Glutamatergic neuron (in vitro differentiated cells): ENCODE measurements at places on chromosomes 16 and 17. TPM values are rescaled to one million over a fixed set of nuclear protein-coding genes. Genes with fewer than 3 reads are reported as not detected.

- no peak for DNase-seq
Observed at GRCh38 chr17:41296846-41297245, 5.8 kb downstream of the KRTAP29-1 start.

Gene SALL1
- total RNA-seq: 35.7 TPM

Gene SLX4
- 14.1 TPM for total RNA-seq

GRCh38 chr16:86531191-86531545 lies 20.8 kb downstream of the FOXF1 start:
- DNase-seq: no peak

Gene SGCA
- 1.3 TPM for total RNA-seq

Gene TSR1
- total RNA-seq: 25.6 TPM

- no peak for DNase-seq
Observed at GRCh38 chr17:10051112-10051511, 146.0 kb upstream of the RCVRN start.

Gene CCL2
- not detected for total RNA-seq

Gene PDIA2
- total RNA-seq: 11.8 TPM

DNA sequence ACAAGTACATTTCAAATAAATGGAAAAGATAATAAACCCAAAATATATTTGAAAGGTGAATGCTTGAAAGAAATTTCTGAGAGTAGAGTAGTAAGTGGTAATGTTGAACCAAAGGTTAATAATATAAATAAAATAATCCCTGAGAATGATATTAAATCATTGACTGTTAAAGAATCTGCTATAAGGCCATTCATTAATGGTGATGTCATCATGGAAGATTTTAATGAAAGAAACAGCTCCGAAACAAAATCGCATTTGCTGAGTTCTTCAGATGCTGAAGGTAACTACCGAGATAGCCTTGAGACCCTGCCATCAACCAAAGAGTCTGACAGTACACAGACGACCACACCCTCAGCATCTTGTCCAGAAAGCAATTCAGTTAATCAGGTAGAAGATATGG lies 84.2 kb downstream of the C17orf58 start:
- no peak for DNase-seq

Gene KRT28
- total RNA-seq: not detected

Gene SLC38A8
- not detected for total RNA-seq

- DNase-seq: no peak
Observed at GRCh38 chr16:51510416-51510815, 359.3 kb upstream of the SALL1 start.

DNA sequence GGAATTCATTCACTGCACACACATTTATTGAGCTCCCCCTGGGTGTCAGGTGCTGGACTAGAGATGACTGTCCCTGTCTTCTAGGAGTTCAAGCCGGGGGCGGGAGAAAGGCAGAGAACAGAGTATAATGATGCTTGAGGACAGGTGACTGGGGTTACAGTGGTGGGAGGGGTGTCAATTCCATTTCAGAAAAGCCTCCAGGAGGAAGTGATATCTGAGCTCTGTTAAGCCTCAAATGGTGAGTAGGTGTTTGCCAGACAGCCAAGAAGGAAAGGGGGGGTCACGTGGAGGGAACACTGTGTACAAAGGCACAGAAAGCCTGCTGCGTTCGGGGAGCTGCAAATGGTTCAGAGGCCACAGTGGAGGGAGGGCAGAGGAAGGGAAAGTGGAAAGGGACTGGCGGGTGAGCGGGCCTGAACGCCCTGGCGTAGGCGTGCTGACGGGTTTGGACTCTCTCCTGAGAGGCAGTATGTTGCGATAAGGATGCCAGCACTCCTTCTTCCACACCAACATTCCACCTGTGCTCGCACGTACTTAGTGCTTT lies 9.7 kb upstream of the NXPH3 start:
- DNase-seq: no peak

DNA sequence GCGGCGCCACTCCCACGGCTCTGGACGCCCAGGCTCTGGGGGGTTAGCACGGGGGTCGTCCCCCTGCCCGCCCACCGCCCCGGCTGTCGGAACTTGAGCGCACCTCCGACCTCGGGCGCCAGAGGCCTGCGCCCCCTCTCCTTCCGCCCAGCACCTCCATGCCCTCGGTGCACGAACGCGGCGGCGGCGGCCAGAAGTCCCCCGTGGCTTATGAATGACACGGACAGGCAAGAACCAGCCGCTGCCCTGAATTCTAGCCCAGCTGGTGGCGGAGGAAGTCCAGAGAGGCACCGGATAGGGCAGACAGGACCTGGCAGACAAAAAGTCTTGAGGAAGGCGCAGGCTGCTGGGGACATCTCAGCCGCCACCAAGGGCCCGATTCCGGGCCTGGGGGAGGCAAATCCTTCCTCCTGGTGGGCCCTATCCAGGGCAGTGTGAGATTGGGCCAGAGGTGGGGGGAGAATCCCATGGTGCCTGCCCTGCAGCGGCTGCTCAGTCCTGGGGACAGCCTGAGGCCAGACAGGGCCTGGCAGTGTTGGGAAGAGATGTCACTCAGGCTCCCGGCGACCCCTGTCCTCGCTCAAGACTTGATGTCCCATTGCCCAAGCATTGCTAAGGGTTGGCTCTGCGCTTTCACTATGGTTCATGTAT lies 897 bp upstream of the CYGB start:
- DNase-seq: no peak

GRCh38 chr16:82936941-82937551 lies 310.3 kb downstream of the CDH13 start:
- DNase-seq: no peak

- no peak for DNase-seq
Observed at GRCh38 chr17:45867702-45868101, 23.0 kb downstream of the SPPL2C start.

DNA sequence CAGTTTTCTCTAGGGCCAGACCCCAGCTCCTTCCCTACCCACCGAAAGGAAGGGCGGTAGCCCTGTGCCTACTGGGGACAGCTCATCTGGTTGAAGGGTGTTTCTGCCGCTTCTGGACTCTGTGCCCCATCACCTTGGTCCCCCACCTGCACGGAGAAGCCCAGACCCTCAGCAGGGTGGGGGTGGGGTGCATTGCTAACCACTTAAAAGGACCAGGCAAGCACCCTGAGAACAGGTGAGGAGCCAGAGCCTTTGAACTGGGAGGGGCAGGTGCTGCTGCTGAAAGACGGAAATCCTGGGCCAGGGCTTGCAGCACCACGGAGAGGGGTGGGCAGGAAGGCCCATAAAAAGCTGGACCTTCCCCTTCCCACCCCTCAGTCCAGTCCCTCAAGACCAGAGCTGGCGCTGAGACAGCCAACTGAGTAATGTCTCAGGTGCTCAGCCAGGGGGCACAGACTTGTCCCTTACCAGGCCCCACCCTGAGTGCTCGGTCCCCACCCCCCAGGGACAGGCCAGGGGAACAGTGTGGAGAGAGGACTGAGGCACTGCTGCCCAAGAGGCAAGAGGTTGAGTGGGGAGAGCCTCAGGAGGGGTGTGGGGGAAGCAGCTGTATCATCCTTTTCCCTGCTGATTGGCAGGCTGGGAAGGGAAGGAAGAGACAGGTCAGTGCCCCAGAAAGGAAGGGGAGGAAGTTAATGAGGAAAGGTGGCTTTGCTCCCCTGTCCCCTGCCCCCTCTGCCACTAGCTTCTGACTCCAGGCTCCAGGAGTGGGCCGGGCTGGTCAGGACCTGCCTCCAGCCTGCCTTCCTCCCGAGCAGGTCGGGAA lies 10.9 kb upstream of the SP2 start:
- no peak for DNase-seq

- DNase-seq: no peak
Observed at GRCh38 chr16:22727285-22728166, 86.4 kb upstream of the HS3ST2 start.

- no peak for DNase-seq
Observed at GRCh38 chr17:7356756-7357155, 1.8 kb downstream of the TMEM95 start.

GRCh38 chr16:15725641-15726240 lies 75.7 kb downstream of the NDE1 start:
- DNase-seq: no peak

Gene TAX1BP3
- 91.4 TPM for total RNA-seq

DNA sequence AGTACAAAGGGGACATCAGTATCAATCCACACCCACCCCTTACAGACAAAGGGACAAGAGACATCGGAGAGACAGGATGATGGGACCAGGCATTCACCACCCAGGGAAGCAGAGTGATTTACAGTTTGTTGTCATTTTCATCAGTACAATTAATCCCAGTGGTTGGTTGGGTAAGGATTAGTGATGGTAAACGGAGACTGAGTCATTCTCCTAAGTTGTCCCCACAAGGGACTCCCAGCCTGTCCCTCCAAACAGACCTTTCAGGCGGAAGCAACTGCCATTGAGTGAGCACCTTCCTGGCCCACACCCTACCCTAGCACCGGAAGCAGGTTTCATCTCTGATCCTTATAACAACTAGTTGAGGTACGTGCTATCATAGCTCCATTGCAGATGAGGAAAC lies 11.2 kb downstream of the PPL start:
- DNase-seq: no peak

DNA sequence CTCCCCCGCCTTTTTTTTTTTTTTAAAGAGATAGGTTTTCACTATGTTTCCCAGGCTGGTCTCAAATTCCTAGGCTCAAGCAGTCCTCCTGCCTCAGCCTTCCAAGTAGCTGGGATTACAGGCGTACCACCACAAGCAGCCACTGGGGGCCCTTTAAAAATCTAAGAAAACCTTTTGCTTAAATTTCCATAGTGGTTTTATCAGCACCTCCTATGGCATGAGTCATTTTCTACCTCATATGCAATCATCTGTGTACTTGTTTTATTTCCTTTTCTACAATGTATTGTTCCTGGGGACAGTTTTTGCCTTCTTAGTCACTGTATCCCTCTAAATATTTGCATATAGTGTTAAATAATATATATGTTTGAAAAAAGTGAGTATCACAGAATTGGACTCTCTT lies 29.2 kb downstream of the GNA13 start:
- no peak for DNase-seq

Gene C16orf96
- 0.83 TPM for total RNA-seq

DNA sequence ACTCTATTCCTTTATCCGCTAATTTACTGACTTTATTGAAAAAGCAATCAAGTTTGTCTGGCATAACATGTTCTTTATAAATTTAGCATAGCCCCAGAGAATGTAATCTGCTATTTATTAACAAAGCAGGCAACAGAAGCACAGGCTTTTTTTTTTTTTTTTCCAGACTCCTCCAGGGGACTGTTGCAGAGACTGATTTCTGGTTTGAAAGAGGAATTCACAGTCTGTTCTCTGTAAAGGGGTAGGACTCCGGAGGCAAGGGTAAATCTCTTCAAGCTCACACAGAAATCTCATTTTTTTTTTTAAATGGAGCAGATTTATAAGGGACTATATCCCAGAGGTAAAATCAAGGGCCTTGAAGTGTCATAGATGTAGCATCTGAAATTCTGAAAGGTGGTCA lies 1386.5 kb upstream of the CDH8 start:
- DNase-seq: no peak

Gene GDPD3
- 4.9 TPM for total RNA-seq

Gene ABCA8
- total RNA-seq: not detected
